Activated CD4-positive, alpha-beta T cell treated with anti-CD3 and anti-CD28 coated beads, Interleukin-2, amount 10 ng/mL, durations not matched to agents 24 days and 14 days (primary cell): ENCODE measurements at places on chromosomes 12 and 14. TPM values are rescaled to one million over a fixed set of nuclear protein-coding genes. Genes with fewer than 3 reads are reported as not detected.
A peak's percentile ranks its signal among the peaks of the same experiment; 100 is the strongest.

DNA sequence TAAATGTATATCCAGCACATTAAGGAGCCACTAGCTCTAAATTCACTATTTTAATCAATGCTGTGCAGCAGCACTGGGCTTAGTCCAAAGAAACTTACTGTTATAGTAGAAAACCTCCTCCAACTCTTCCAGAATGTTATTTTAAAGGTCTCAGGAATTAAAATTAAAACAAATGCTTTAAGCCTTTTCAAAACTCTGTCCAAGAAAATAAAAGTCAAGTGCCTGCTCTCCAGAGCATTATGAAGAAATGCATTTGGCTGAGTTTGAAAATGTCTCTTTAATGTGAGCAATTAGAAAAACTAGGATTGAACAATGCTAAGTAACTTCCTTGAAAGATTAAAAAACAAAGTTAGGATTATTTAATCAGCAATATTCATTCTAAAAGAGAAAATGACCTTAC, 322.4 kb upstream of the DCN start:
- DNase-seq, result no peak

DNA sequence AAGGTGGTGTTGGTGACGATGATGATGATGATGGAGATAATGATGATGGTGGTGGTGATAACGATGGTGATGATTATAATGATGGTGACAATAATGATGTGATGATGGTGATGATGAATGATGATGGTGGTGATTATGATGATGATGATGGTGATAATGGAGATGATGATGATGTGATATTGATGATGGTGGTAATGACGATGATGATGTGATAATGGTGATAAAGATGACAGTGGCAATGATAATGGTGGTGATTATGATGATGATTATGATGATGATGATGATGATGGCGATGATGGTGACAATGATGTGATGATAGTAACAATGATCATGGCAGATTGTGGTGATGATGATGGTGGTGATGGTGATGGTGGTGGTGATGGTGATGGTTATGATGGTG, 518.0 kb downstream of the GLT1D1 start:
- no peak for DNase-seq

GRCh38 chr14:39469094-39469710, 37.0 kb upstream of the FBXO33 start:
- peak; percentile 63 for DNase-seq

GRCh38 chr14:89660166-89660565, 243.1 kb upstream of the FOXN3 start:
- DNase-seq, result no peak

GRCh38 chr14:89965839-89966238, 10.1 kb downstream of the TDP1 start:
- DNase-seq, result no peak

- DNase-seq, result no peak
Observed at GRCh38 chr12:115867854-115868253, 409.6 kb downstream of the MED13L start.

- no peak for DNase-seq
Observed at GRCh38 chr14:66281036-66281776, 205.0 kb upstream of the CCDC196 start.

- no peak for DNase-seq
Observed at GRCh38 chr12:66194122-66194521, 5.1 kb downstream of the IRAK3 start.

DNA sequence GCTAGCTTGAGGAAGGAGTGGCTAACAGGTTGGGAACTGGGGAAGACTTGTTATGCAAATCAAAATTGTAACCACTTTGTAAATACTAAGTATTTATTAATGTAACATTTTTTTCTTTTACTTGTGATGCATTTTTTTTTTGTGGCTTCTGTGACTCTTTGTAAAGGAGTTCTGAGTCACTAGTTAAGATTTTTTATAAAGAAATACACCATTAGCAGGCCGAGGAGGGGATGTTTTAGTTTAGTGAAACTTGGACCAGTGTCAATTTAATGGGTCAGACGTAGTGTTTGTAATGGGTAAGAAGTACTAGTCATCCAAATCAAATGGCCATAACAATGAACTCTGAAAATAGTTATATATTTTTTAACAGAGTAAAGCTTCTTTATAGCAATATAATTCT, 43.1 kb downstream of the AKAP6 start:
- no peak for DNase-seq

DNA sequence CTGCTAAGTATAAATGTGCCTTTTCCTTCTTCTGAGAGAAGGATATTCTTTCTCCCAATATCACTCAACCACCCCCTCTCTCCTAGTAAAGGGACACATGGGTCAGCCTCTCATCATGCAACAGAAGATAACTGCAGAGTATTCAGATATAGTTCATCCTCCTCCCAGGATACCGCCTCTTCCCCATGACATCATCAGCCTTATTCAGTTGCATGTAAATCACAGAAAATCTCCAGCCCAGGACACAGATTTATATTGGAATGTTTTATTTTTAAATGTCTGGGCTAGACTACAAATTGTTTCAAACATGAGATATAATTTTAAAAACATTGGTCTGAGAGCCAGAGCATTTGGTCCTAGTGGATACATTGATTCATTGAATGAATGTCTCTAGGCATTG, 178.5 kb downstream of the C12orf42 start:
- no peak for DNase-seq

GRCh38 chr14:78451319-78451695, 281.1 kb downstream of the NRXN3 start:
- no peak for DNase-seq

GRCh38 chr12:54736549-54736948, 88.4 kb upstream of the DCD start:
- DNase-seq, result no peak

GRCh38 chr14:99189201-99189801, 82.7 kb downstream of the BCL11B start:
- DNase-seq, result peak; percentile 90

GRCh38 chr12:19575337-19576243, 136.3 kb downstream of the AEBP2 start:
- no peak for DNase-seq

GRCh38 chr12:121873216-121873569, 14.5 kb upstream of the HPD start:
- no peak for DNase-seq

GRCh38 chr14:96243785-96244184, 12.2 kb upstream of the BDKRB1 start:
- DNase-seq, result no peak

DNA sequence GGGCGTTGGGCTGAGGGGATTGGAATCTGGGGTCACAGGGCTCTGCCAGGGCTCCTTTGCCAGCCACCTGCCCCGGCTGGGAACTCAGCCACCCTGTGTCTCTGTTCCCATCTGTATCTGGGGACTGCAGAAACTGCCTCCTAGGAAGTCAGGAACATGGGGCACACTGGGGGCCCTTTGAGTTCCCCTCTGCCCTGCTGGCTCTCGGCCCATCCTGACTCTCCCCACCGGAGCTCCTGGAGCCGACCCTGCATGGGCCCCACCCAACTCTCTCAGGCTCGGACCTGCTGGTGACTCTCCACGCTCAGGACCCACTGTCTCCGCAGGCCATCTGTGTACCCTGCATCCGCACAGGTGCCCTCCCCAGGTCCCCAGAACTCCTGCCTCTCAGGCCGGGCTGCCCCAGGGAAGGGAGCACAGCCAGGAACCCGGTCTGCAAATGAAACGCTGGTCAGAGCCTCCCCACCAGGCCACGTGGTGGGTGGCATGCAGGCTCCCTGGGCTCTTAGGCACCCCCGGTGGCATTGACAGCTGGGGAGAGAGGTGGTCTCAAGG, 82.8 kb downstream of the KIF26A start:
- DNase-seq, result no peak

- peak; percentile 53 for DNase-seq
Observed at GRCh38 chr12:69583203-69583602, 2.1 kb upstream of the CCT2 start.

- no peak for DNase-seq
Observed at GRCh38 chr12:124174451-124175348, 120.2 kb upstream of the RFLNA start.

- no peak for DNase-seq
Observed at GRCh38 chr14:71175491-71175890, 268.2 kb downstream of the PCNX1 start.

GRCh38 chr12:55724226-55724939, 4.2 kb downstream of the RDH5 start:
- peak; percentile 90 for DNase-seq

- DNase-seq, result no peak
Observed at GRCh38 chr14:58100735-58101368, 51.2 kb downstream of the ARMH4 start.

DNA sequence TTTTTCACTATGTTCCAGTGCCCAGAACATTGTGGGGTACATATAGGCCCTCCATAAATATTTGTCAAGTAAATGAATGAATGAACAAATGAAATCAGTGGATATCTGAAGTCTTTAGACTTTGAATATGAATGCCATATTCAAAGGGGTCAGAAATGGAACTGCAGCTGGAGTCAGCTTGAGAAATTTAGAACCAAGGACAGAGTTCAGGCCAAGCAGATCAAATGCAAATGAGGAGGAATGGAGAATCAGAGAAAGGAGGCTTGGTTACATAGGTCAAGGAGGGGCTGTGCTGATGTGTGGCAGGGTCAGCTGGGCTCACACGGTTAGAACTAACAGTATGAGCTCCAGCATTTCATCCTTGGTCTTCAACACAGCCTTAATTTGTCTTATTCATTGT, 104.0 kb upstream of the SEL1L start:
- DNase-seq, result no peak

DNA sequence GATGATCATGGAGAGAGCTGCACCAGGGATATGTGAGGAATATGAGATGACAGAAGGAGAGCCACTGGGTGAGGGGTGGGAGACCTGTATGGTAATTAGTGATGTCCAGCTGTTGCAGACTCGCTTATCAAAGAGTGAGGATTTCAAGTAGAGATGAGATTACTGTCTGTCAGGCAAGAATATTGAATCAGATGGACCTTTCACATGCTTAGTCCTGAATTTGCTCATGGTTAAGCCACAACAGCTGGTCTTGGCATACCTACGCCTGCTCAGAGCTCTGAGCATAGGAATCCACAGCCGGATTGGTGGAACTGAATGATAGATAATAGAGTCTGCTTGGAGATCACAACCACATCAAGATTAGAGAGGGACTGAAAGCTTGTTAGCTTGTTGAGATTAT, 115.2 kb upstream of the ARHGAP5 start:
- no peak for DNase-seq

GRCh38 chr12:101563212-101563611, 31.6 kb upstream of the MYBPC1 start:
- DNase-seq, result no peak

DNA sequence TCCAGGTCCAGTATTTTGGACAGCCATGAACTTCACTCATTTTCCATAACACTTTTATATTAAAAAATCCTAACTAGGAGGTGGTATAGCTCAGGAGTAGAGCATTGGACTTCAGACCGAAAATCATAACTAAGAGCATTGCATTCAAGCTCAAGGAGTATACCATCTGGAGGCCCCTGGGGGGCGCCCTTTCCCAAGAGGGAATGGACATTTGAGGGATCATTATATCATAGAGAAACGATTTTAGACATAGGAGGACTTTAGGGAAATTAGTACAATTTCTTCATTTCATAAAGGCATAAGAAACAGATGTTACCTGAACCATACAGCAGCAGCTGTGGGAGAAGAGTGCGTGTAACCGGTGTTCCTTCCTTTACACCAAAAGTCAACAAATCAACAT, 5.2 kb upstream of the ATG14 start:
- DNase-seq, result peak; percentile 64

- peak; percentile 71 for DNase-seq
Observed at GRCh38 chr12:122834104-122834920, 945 bp upstream of the HIP1R start.

GRCh38 chr12:52280319-52280795, 5.9 kb downstream of the KRT86 start:
- no peak for DNase-seq

Gene DBX2
- not detected in 2 replicates for total RNA-seq

Gene CCDC77
- total RNA-seq, result 12.2 and 13.0 TPM in 2 replicates

Gene FAM186B
- total RNA-seq, result 0.16 and 0.33 TPM in 2 replicates

Gene RPL10L
- not detected in 2 replicates for total RNA-seq

Gene RERGL
- not detected in 2 replicates for total RNA-seq

Gene IRAK3
- 1.3 and 1.8 TPM in 2 replicates for total RNA-seq

Gene ACOT6
- total RNA-seq, result not detected in 2 replicates

Gene AQP6
- total RNA-seq, result not detected in 2 replicates

Gene FRS2
- 12.1 and 13.6 TPM in 2 replicates for total RNA-seq

Gene ATP5MC2
- 408 and 411 TPM in 2 replicates for total RNA-seq

Gene PDE3A
- not detected in 2 replicates for total RNA-seq

Gene PLD4
- total RNA-seq, result 0.07 and 0.21 TPM in 2 replicates

Gene PMCH
- 6.3 and 8.4 TPM in 2 replicates for total RNA-seq

Gene CPSF2
- 111 and 120 TPM in 2 replicates for total RNA-seq

Gene SLC7A8
- not detected in 2 replicates for total RNA-seq

Gene NUDT14
- total RNA-seq, result 8.3 and 9.1 TPM in 2 replicates

Gene KLRD1
- total RNA-seq, result 1.2 and 1.7 TPM in 2 replicates
